ENCODE measurements at places on chromosomes 4 and X.
A peak's percentile ranks its signal among the peaks of the same experiment; 100 is the strongest.

- DNase-seq: no peak
Measured at GRCh38 chrX:70454441-70455365, 10.1 kb downstream of the DLG3 start.

GRCh38 chr4:11748164-11748872 lies 319.6 kb upstream of the HS3ST1 start:
- peak; percentile 28 for DNase-seq

DNA sequence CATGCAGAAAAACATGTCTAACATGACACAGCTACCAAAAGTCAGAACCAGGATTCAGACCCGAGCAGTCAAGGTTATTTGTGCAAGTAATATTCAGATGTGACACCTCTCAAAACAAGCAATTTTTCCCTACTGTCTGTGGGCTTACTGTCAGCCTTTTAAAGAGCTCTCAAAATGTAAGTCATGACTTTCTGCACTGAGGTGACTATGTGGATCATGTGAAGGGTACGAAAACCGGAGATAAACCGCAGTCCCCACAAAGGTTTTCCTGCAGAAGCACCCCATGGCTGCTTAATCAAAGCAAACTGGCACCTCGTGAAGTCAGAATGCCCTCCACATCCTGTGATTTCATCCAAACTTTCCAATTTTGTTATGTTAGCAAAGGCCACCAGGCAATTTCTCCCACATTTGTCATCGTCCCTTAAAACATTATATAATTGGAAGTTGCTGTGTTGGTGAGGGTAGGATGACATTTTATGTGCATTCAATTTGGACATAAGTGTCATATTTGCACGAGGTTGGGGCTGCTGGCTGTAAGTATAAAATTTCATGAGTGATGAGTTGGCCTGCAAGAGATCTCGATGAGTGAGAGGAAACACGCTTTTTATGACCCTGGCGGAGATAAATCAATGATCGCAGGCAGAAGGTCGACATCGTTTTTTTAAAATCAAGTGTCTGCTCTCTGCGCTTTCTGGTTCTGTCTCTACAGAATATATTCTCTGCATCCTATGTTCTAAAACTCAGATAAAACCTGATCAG lies 161.2 kb downstream of the STK32B start:
- no peak for DNase-seq

DNA sequence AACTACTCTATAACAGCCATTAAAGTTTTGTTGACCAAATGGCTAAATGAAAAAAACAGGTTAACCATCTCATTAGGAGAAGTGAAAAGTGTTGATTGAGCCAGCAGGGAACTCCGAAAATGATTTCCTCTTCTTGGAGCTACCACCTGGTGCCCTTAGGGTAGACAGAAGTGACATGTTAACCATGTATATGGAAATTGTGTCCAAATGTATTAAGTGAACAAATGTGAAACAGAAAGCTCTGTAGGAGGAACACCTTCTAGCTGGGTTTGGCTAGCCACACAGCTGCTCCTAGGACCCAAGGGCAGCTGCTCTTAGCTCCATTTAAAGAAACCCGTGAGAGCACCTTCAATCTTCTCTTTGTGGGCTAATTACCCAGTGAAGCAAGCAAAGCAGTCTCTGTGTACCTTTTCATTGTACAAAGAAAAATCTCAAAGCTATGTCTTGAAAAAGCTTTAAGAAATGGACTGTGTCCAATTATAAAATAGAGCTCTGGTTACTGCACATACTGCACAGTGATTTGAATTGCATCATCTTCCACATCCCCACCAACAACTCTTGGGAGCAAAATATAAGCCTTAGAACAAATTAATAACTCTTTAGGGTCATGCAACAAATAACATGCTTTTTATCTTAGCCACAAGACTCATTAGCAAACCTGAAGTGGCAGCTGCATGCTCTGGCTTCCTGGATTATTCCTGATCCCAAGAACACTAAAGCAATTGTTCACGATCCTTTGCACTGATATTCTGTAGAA lies 59.2 kb upstream of the PARM1 start:
- DNase-seq: no peak

DNA sequence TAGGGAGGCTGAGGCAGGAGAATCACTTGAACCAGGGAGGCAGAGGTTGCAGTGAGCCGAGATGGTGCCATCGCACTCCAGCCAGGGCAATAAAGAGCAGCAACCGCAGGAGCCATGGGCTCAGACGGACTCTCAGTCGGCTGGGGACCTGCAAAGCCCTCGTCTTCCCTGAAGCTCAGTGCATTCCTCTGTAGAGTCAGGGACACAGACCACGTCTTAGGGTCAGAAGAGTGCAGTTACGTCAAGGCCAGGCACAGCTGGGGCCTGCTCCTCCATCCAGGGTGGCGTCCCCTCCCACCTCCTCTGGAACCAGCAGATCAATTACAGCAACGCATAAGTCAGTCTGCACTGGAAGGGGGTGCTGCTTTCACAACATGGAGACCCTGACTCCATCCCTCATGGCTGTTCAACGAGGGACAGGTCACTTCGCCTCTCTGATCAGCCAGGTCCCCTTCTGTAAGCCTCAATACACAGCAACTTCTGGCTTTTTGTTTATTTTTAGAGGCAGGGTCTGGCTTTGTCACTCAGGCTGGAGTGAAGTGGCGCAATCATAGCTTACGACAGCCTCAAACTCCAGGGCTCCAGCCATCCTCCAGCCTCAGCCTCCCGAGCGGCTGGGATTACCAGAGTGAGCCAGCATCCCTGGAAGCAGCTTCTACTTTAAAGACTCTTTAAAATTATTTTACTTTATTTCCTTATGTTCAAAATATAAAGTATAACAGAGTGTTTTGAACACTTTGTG lies 76.4 kb downstream of the ZFYVE28 start:
- no peak for DNase-seq

DNA sequence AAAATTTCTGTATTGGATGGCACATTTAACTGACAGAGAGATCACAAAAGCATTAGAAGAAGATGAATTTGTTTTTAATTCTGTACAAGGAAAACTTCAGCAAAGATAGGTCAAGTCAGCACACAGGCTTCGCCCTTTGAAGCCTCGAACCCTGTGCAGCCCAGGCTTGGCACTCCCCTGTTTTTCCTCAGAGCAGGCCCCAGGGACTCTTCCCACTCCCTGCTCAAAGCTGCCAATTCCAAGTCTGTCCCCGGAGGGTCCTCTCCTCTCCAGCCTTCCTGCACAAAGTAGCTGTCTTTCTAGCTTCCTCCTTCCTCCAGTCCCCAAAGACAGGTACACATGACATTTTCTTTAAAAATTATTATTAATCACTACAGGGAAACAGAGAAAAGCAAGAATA lies 466.3 kb downstream of the PPARGC1A start:
- no peak for DNase-seq

DNA sequence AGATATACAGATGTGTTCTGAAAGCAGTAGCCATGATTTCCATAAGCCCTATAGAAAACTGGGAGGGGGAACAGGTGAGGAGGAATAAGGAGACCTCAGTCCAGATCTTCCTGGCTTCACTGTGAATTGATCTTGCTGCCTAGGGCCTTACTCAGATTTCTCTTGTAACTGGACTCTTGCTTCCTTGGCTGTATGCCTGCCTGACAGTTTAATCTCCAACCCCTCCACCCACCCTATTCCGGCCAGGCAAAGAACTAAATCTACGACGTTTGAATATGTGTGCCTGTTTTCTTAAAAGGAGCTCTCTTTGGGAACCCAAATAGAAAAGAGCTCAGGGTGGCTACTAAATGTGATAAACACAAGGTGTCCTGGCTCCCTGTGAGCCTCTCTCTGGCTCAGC lies 173.0 kb downstream of the GPC3 start:
- no peak for DNase-seq

DNA sequence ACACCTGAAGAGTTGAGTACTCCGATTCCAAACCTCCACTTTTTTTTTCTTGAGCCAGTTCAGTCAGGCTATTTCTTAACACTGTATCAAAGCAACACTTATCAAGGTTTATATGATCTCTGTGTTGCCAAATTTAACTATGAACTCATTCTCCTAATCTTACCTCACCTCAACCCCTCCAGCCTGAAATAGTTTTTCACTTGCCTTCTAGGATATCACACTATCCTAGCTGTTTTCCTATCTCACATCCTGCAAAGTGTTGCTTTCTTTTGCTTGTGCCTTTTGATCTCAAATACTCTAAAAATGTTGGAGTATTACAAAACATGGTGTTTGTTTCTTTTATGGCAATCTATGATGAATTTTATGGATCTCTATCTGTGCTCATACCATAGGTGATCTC lies 415.0 kb downstream of the CFAP47 start:
- DNase-seq: no peak

DNA sequence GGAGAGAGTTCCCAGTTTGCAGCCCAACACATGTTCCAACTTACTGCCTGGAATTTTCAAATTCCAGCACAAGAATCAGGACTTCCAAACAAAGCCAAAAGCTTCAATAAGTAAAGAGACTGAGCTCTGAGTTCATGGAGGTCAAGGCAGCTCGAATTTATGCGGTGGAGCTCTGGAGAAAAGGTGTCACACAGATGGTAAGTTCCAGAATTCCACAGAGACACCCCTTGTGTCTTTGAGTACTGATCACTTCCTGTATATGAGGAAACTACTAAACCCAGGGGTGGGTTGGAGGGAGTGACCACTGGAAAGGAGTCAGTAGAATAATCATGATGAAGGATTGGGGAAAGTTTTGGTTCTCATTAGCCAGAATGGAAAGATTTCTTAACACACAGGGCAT lies 118.5 kb upstream of the GUCY1A1 start:
- DNase-seq: no peak

GRCh38 chrX:40272141-40272540 lies 174.4 kb upstream of the BCOR start:
- DNase-seq: no peak

DNA sequence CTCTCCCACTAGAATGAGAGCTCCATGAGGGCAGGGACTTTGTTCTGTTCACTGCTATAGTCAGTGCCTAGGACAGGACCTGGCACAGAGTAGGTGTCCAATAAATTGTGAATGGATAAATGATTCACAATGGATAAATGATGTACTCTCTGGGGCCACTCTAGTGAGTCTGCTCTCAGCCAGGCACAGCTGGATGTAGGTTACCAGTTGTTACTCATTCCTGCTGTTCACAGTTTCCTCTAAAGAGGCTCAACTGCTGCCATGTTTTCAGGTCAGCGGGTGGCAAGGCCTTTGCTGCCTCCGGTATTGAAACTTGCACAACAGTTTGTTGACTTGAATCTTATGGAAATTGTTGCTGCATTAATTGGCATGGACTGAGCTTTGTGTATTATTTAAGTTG lies 99.1 kb downstream of the NHSL2 start:
- no peak for DNase-seq

DNA sequence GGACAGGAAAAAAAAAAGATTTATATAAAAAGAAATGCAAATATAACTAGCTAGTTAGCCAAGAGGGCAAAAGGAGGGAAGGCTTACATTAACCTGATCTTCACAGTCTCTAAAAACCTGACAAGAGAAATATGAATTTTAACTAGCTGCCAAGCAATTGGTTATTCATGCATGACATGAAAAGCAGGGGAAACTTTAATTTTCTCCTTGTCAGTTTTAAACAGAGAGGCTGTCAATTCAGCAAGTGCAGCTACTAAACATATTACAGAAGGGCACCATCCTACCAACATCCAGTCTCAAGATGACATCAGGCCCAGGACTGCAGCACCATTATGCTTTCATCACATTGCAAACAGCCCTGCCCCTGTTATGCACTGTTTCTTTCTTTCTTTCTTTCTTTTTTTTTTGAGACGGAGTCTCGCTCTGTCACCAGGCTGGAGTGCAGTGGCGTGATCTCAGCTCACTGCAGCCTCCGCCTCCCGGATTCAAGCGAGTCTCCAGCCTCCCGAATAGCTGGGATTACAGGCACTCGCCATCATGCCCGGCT lies 38.9 kb upstream of the CBR4 start:
- no peak for DNase-seq

- no peak for DNase-seq
Measured at GRCh38 chr4:150342945-150343344, 239.0 kb upstream of the MAB21L2 start.
